Eye (tissue), 1 donor: ENCODE measurements at places on chromosomes 5 and 9.

DNA sequence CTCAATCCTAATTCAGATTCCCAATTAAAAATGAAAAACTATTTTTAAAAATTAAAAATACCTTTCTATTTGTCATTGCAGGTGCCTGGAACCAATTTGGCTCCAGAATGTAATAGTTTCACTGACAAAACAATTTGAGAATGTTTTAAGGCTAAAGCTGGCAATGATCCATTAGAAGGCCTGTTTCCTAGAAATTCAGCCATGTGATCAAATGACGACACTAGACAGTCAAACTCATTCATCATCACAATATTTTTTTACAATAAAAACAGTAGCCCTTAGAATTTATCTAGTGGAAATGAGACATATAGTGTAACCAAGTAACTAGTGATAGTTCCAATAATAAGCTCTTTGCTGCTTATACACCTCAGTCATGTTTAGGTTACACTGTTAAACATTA is 75.4 kb upstream of the MAP3K1 start:
- no peak for DNase-seq

DNA sequence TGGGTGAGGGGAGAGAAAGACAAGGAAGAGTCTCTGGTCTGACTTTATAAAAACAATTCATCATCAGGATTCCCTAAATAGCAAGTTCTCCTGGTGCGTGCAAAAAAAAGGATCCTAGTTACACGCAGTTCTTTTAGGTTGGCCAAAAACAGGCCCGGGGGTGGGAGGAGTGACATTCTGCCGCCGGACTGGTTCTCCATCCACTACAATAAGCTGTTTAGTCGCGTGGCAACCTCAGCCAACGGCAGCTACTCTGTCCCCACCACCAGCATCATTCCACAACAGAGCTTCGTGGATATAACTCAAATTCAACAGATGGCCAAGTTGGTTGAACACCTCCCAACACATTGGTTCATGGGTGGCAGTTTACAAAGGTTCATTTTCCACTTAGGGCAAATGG is 2.9 kb upstream of the FAM163B start:
- DNase-seq = no peak

DNA sequence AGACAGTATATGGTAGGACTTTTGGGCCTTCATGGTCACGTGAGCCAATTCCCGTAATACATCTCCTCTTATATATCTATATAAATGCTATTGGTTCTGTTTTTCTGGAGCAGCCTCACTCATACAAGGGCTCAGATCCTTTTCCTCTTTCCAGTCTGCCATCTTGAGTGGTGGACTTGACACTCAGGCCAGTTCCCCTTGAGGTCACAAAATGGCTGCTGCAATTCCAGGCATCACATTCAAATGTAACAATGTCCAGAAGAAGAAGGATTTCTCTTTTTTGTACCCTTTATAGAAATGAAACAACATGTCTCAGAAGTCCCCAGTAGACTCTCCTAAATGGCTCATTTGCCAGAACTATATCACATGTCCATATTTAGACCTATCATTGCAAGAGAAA is 4.5 kb downstream of the GPR150 start:
- no peak for DNase-seq

GRCh38 chr5:113742176-113742575 is 228.7 kb downstream of the YTHDC2 start:
- peak; percentile 33 for DNase-seq

DNA sequence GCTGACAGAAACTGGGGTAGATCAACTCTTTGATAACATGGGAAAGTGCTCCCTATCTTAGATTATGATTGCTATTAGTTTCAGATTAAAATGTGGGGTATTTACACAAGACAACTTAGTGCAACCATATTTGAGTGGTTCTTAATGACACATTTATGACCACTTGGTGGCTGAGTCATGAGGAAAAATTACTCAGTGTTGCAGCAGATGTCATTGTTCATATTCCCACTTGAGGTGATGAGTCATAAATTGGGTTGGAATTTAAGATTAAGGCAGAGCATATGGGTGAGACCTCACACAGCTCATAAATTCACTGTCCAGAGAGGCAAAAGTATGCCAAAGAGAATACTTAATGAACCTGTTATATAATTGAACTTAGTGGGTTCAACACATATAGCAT is 408.3 kb downstream of the DMRT2 start:
- DNase-seq = no peak

DNA sequence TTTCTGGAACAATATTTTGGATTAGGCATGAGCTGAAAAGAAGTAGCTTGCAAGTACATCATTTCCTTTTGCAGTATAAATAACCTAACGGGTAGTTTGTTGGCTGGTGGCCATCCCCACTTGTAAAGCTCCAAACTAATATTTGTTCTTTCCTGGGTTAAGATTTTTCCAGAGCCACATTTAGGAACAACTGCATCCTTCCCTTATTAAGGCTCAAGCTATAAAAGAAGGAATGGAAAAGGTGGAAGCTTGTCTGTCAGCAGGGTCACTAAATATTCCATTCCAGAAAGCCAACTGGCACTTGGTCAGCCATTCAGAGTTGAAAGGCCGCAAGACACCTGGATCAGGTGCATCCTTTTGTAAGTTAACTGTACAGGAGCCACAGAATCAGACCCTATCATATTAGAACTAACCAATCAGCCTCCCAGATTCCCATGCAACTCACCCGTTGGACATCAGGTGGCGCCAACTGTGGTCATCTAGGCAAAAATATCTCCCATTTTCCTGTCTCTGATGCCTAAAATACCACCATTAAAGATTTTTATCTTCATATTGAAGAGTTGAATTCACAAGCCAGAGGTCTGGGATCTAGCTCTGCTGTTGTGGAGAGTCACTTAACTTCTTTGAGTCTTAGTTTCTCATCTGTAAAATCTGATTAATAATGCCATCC is 82.9 kb downstream of the PTCD2 start:
- DNase-seq = no peak

DNA sequence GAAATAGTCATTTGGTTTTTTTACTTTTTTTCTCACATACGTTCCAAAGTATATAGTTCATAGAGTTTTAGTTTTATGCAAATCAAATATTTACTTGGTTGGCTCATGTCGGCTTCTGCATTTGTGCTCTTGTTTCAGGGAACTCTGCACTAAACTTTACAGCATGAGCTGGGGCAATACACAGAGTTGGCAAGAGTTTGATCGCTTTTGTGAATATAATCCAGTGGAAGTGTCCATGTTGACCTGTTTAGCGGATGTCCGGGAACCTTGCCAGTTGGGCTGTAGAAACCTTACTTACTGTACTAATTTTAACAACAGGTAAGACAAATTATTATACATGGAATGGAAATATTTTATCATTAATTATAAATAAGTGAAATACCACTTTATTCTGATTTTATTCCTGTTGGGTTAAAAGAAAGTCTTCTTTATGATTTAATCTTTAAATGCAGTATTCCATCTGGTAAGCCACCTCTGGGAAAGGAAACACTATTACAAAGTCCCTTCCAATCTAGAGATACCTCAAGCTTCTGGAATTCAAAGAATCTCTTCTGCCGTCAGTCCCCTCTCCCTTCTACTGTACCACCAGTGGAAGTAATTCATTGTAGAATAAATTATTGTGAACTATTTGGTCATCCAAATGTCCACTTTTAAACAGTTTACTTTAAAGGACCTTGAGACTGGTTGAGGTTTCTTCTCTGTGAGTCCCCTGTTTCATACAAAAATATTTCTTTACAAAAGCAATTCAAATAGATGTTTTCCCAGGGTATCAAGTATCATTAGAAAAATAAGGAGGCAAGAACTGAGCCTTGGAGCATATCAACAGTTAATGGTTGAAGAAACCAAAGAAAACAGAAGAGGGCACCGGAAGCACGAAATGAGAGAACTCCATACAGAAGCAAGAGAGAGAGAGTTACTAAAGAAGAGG is 45.2 kb upstream of the GLIPR2 start:
- DNase-seq = no peak

DNA sequence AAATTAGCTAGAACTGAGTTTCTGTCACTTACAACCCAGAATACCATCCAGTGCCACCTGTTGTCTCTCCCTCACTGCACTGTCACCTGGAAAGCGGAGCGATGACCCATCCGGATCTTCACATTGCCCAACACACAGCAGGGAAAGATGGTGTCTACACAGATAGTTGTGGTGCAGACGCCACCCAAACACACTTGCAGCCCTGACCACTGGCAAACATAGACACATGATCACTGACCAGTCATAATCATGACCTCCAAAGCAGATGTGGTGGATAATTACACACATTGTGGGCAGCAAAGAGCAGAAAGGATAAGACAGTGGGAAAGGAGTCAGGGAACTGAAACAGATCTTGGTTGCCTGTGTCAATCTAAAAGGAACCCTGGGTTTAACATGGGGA is 64.7 kb downstream of the GABBR2 start:
- no peak for DNase-seq

GRCh38 chr5:148909766-148910165 is 83.4 kb downstream of the ADRB2 start:
- no peak for DNase-seq

- no peak for DNase-seq
These were observed 97.3 kb downstream of the OXCT1 start for GRCh38 chr5:41772785-41773442.

GRCh38 chr5:89187268-89187667 is 304.3 kb upstream of the MEF2C start:
- DNase-seq = no peak

GRCh38 chr9:120212853-120213200 is 367.1 kb downstream of the CDK5RAP2 start:
- no peak for DNase-seq

DNA sequence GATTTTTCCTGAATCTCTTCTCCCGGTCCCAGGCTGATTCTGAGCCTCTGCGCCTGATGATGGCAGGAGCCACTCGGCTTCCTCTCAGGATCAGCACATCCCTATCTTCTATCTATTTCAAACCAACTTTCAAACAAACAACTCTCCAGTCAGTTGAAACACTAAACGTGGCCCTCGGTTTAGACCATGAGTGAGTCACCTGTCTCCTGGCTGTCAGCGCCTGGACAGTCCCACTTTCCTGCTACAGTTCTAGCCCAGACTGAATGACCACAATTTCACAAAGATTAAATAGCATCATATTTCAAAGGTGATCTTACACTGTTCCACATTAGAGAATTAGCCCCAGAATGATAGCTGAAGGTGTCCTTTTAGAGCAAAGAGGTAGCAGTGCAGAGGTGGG is 6.2 kb downstream of the SLC6A19 start:
- no peak for DNase-seq

DNA sequence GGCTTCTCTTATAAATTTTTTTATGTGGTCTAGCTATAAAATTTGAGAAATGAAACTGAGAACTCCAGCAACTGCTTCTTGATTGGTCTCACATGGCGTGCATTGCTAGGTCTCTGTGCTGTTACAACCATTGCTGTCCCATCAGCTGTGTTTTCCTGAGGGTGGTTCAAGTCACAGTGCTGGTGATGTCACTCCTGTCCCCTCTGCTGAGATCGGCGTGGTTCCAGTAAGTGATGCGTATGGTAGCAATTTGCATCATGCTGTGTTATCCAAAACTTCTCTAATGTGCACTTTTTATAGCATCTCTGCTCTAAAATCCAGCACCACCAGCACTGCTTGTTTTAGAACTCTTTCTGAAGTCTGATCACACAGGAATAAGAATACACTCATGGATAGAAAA is 112.6 kb upstream of the ZNF608 start:
- peak; percentile 34 for DNase-seq

DNA sequence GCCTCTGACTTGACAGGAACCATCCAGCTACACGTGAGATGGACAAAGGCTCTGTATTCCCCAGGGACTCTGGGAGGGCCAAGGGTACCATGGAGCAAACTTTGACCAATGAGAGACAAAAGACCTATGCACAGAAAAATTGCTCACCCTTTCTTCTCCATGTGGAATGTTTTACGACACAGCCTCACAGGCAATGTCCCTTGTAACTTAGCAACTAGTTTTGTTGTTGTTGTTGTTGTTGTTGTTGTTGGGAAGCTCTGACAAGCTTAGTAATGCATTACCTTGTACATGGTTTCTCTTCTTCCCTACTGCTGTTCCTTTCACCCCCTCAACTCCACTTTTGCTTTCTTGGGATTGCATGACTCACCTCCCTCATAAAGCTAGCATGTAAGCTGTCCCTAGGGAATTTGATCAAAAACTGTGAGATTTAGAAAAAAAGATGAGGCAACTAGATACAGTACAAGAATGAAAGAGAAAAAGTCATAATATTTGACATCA is 550.9 kb downstream of the RAB3C start:
- DNase-seq = peak; percentile 33
